ENCODE measurements at places on chromosomes 12 and 14. TPM values are rescaled to one million over a fixed set of nuclear protein-coding genes. Genes with fewer than 3 reads are reported as not detected.

DNA sequence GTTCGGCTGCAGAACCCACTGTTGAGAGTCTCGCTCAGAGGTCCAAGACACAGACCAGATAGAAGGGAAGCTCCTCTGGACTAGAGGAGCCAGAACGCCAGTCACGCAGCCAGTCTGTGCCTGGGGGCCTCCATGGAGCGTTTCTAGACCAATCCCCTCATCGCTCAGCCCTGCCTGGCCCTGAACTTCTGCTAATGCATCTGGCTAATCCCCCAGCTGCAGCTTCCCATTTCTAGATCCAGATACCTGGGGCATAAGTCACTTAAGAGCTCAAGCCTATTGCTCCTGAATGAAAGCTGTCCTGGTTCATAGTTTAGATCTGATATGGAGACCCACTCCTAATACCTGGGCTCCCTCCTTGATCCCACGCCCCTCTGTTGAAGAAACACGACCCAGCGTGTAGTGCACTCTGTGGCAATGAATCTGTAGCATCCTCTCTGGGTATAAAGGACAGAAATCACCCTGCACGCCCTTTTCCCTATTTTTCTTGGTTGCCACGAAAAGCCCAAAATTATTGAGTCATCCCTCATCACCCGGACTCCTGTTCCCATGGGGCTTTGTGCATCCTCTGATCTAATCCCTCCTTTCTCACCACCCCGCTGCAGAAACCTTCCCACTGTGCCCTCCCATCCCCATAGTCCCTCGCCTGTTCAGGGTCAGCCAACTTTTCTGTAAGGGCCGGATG is 341.6 kb upstream of the FKBP4 start:
- no peak for DNase-seq

DNA sequence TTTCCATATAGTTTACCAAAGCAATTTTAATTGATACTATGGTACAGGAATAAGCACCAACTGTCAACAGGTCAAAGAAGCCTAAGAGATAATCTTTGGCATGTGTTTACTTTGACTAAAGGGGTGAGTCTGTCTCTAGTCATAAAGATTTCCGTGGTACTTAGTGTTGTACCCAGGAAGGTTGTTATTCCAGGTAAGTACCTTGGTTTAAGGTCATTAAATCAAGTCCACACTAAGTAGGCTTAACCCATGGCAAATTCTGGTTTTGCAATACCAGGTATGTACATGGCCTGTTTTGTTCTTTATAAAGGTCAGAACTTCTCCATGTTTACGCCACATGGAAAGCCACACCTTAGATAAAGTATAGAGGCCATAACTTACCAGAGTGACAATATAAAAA is 10.0 kb downstream of the MAX start:
- no peak for DNase-seq

- DNase-seq = no peak
These were observed 113.4 kb upstream of the PELI2 start for GRCh38 chr14:56004786-56005185.

DNA sequence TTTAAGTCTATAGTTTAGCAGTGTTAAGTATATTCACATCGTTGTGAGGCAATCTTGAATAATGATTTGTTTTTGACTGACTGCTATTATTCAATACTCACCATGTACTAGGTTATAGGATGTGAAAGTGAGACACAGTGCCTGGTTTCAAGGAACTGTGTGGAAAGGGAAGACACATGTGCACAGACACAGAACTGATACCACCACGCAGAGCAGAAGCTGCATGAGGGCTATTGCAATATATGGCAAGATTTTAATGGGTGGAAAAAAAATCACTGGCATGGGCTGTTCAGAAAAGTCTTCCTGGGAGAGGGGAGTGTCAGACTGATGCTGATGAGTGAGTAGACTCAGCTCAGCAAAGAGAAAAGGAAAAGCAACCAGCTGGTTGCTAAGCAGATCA is 10.4 kb downstream of the SLC7A8 start:
- no peak for DNase-seq

GRCh38 chr14:59132796-59133494 is 55.5 kb upstream of the DAAM1 start:
- DNase-seq = no peak

DNA sequence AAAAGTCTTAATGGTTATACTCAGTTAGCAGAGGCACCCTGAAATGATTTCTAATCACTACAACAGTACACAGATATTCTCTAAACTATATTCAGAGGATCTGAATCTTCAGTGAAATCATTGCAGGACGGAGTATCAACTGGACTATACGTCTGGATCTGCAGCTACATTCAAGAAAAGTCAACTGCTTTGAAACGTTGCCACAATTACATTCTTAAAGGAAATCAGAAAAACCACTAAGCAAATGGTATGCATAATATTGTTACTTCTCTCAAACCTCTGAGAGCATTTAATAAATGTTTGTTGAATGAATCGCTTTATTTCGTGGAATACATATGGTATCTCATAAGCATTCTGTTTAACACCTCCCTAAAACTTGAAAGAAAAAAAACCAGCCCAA is 67.4 kb downstream of the MED13L start:
- no peak for DNase-seq

GRCh38 chr14:76228138-76228537 is 76.4 kb downstream of the GPATCH2L start:
- DNase-seq = no peak

DNA sequence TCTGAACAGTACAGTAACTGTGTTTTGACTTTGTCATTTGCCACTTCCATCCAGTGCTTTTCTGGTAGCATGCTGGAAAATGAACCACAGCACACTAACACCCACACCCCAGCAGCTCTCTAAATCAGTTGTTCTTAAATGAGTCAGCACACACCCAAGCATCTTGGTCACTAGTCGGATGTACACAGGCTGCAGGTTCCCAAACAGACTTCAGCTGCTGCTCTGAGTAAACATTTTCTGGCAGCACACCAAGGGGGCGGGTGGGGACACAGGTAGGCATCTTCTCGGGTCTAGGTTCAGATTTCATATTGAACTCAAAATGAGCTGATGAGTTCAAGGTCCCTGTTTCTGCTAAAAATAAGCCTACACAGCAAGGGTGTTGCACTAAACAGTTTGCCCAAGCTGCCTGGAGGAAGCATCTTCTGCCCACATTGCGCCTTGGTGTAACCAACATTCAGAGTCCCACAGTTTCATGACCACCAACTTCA is 39.8 kb downstream of the IFNG start:
- no peak for DNase-seq

DNA sequence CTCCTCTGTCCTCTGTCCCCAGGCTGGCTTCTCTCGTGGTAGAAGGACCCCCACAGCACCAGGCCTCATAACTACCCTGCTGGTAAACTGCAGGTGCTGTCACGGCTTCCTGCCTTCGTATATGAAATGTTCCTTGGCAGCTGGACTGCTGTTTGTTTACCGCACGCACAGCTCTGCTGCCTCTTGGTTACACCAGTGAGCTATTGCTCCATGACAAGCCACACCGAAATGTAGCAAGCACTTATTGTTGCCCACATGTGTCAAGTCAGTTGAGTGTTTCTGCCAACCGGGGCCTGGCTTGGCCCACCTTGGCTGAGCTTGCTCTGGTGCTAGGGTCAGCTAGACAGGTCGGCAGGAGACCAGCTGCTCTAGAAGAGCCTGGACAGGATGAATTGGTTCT is 21.7 kb upstream of the TCL1B start:
- DNase-seq = no peak

DNA sequence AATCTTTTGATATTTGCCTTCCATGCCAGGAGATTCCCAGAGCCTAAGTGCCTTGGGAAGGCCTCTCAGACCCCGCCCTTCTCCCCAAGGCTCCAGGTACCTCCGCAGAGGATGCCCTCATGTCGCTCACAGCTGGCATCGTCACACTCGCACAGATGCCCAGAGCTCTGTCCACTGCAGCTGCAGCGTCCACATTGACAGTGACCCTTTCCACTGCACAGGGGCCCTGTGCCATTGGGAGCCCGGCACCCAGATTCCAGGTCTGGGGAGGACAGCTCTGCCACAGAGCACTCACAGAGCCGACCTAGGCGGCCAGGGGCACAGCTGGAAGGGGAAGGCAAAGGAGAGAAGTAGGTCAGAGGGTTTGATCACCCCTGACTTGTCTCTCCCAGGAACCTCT is 12.3 kb upstream of the CSAD start:
- DNase-seq = no peak

DNA sequence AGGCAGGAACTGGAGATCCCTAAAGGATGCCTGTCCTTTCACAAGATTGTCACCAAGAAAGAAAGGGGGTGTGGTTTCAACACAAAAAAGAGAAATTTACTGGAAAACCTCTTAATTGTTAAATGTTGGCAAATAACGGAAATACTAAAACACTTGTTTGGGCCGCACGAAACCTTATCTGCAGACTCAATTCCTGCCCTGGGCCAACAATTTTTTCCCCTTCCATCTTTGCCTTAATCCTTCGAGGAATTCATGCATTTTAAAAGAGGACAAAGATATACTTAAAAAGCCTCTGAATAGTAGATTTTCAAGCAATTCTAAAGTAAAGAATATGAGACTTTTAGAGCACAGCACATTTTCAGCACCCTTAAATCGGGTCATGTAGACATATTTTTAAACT is 366.2 kb downstream of the DUSP6 start:
- no peak for DNase-seq

GRCh38 chr14:91009501-91010152 is 50.8 kb downstream of the RPS6KA5 start:
- no peak for DNase-seq

GRCh38 chr14:50594577-50595316 is 34.8 kb downstream of the ATL1 start:
- DNase-seq = no peak

- DNase-seq = no peak
These were observed 380.3 kb upstream of the PDE3A start for GRCh38 chr12:19988001-19988400.

DNA sequence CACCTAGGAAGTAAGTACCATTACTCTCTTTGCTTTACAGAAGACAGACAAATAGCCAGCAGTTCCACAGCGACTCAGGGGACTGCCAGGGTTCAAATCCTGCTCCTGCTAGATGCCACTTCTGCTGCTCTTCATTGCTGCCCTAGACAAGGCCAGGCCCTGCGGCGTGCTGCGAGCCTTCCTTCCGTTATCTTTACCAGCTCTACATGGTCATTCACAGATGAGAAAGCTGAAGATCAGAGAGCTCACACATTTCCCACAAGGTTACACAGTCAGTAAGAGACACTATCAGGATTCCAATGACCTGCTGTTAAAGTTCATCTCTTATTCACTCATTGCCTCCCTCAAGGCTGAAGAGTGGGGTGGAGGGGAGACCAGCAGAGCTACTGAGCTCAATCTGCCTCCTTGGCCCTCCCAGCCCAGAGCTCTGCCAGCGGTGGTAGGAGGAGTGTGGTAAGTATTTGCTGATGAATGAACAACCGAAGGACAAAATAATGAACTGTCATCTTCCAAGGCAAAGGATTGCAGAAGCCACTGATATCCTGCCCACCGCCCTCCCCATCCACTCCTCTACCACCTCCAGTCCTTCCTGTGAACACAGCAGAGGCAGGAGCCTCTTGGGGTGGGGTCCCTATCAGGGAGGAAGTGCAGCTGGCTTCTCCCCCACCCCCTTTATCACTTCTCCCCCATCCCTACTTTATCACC is 14.6 kb upstream of the HDAC7 start:
- DNase-seq = no peak

DNA sequence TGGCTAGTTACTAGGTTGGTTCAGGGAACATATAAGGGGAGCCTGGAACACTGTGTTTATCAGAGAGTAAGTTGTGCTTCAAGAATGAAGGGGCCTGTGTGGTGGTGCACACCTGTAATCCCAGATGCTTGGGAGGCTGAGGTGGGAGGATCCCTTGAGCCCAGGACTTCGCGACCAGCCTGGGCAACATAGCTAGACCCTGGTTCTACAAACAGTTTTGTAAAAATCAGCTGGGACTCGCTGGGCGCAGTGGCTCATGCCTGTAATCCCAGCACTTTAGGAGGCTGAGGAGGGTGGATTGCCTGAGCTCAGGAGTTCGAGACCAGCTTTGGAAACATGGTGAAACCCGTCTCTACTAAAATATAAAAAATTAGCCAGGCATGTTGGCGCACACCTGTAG is 42.1 kb upstream of the GPR132 start:
- DNase-seq = no peak

- no peak for DNase-seq
These were observed 11.5 kb downstream of the TEAD4 start for GRCh38 chr12:2970744-2971143.

- DNase-seq = peak; percentile 29
These were observed 25.5 kb upstream of the KIF26A start for GRCh38 chr14:104112609-104113571.

DNA sequence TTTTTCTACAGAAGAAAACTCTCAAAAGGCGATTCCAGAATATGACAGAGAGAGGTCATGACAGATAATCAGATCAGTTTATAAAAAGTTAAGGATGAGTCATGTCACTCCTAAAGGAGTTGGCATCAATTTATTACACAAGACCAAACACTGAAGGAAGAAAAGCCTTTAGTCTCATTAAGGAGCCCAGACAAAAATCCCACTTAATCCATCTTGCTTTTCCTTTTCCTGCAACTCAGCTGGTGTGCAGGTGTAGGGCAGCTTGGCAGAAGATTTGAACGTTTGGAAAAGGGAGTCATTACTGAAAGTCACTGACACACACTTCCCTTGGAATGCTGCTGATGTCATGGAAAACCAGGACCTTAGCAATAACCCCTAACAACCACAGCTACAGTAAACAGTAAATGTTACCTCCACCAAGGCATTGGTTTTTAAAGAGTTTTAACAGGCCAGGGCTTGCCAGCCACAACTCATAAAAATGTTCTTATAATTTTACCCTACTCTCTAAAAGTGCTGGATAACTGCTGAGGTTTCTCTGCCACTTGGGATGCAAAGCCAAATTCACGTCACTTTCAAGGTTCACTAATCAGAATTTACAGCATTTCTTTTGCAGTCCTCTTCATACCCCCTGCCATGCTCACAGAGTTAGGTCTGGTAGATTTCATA is 320.6 kb downstream of the RAD51B start:
- no peak for DNase-seq

DNA sequence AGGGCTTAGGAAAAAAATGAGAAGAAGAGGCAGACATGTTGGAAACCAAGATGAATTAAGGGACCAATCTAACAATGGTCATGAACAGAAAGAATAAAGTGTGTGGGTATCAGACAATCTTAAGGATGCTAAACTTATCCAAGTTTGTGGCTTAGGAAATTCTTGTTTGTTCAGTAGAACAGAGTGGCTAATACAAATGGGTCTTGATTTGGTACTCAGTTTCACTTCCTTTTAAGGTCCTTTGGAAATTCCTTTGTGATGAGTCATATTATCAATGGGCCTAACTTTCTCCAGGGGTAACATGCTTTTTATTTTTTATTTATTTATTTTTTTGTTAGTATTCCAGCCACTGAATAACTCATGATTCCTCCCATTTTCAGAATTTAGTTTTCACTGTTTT is 1154.7 kb upstream of the FLRT2 start:
- no peak for DNase-seq

- DNase-seq = no peak
These were observed 2.1 kb downstream of the LUM start for GRCh38 chr12:91109148-91109564.

Gene REP15
- 0.84 TPM for polyA plus RNA-seq

Gene BEST3
- 0.75 TPM for polyA plus RNA-seq

Gene NEUROD4
- polyA plus RNA-seq = not detected

Gene LPAR5
- 0.03 TPM for polyA plus RNA-seq

Gene ZNF384
- 80.4 TPM for polyA plus RNA-seq

Gene C12orf50
- polyA plus RNA-seq = 0.10 TPM

Gene CLEC4C
- polyA plus RNA-seq = not detected

Measured in SK-N-SH (cell line).